ENCODE measurements at places on chromosomes 5 and 9. TPM values are rescaled to one million over a fixed set of nuclear protein-coding genes. Genes with fewer than 3 reads are reported as not detected.

The SHLD3 gene
- total RNA-seq = 2.7 TPM

GRCh38 chr9:83327323-83327722, 210.9 kb downstream of the FRMD3 start:
- DNase-seq = no peak

DNA sequence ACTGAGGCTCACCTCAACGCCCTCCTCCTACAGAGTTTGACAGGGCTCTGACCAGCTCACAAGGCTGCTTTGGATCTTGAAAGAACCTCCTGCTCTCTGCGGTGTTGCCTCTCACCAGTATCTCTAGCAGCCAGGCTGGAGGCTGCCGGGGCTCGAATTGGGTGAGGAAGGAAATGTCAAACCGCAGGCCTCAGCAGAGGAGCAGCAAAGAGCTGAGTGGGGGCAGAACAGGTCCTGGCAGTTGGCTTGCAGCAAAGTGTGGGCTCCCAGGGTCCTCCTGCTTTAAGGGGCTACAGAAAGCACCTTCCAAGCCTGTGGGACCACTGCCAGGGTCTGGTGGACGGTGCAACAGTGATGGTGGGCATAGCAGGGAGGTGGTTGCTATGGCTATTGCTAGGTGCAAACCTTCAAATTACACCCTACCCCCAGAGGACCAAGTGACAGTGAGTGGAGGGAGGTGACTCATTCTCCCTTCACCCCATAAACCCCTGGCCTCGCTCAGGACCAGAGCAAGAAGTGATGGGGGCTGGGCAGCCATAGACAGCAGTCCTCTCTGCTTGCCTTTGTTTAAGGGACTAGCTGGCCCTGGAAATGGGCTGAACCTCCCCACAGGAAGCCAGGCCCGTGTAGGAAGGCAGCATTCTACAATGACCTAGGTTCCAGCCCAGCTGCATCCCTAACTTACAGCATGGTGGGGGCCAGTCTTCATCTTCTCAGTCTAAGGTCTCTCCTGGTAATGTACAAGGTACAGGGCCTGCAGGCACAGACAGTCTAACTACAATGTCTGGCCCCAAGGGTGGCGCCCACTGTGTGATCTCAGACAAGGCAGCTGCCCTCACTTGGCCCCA, 18.7 kb downstream of the LCP2 start:
- DNase-seq = peak; percentile 82

DNA sequence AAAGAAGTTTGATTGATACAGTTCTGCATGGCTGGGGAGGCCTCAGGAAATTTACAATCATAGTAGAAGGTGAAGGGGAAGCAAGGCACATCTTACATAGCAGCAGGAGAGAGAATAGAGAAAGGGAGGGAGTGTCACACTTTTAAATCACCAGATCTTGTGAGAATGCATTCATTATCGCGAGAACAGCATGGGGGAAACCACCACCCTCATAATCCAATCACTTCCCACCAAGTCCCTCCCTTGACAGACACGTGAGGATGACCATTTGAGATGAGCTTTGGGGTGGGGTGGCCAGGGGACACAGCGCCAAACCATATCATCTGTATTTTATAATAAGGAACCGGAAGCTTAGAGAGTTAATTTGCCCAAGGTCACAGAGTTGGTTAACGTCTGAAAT, 13.7 kb upstream of the FOCAD start:
- no peak for DNase-seq

DNA sequence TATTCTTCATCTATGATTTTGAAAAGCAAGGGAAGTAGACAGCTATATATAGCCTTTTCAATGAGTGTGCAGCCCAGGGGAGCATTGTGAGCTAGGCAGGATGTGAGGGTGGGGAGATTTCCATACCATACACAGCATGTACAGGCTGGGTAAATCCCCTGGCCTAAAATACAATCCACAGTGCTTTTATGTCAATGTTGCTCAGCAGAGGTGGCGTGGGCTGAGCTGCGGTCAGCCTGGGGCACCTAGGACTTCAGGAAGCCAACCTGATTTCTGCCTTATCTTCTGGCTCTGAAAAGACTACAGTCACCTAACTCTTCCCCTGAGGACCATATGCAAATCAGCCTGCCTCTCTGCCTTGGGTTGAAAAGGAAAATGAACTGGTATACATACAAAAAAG, 6.3 kb upstream of the GARIN3 start:
- no peak for DNase-seq

DNA sequence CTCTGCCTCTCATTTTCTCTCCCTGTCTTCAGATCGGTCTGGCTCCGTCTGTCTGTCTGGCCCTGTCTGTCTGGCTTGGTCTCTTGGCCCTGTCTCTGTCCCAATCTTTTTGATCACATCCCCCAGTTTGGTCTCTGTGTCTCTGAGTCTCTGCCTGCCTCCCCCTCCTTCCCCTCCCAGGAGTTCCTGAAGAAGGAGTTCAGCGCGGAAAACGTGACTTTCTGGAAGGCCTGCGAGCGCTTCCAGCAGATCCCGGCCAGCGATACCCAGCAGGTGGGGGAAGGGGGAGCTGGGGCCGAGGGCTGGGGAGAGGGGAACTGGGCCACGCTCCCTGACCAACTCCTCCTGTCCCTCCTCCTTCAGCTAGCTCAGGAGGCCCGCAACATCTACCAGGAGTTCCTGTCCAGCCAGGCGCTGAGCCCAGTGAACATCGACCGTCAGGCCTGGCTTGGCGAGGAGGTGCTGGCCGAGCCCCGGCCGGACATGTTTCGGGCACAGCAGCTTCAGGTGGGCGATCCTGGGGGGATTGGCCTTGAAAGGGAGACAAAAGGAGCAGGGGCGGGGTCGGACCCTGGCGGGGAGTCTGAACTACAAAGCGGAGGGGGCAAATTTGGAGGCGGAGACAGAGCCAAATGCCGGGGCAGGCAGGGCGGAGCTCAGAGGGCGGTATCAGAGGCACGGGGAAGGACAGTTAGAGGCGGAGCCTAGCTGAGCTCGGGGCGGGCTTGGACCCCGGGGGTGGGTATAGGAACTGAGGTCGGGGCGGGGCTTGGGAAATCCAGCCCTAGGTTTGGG, 9.0 kb downstream of the RGS14 start:
- peak; percentile 96 for DNase-seq

- DNase-seq = no peak
Observed at GRCh38 chr9:16950051-16950450, 79.6 kb upstream of the BNC2 start.

The ARID3C gene
- total RNA-seq = not detected

GRCh38 chr9:136021872-136022681, 60.9 kb upstream of the UBAC1 start:
- DNase-seq = no peak

DNA sequence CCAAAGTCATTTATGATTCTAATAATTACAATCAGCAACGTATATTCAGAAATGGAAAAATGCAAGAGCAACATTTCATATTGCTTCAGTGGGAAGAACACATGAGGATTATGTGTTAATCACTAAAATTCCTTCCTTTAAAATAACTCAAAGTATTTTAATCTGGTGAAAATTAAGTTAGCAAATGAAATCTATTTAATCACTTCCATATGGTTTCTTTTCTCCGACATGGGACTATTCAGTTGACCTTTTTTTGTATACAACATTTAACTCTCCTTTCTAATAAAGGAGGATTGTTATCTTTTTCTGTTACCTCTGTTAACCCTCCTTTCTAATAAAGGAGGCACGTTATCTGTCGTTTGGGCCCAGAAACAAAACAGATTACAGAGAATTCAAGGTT, 59.9 kb downstream of the HOMER1 start:
- DNase-seq = no peak

- no peak for DNase-seq
Observed at GRCh38 chr5:73337586-73338255, 110.9 kb downstream of the FOXD1 start.

The FGF10 gene
- 10.0 TPM for total RNA-seq

DNA sequence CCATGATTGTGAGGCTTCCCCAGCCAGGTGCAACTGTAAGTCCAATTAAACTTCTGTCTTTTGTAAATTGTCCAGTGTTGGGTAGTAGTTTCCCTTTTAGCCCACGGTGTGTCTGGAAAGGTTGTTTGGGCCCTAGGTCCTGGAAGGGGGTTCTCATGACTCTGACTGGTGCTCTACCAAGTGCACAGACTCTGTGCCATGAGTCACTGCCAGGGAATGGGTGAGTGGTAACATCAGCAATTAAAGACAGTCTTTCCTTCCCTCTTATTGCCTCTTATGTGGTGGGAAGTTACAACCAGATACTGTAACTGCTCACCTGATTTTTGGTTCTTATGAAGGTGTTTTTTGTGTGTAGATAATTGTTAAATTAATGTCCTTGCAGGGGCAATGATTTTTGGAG, 141.2 kb downstream of the PRDM9 start:
- no peak for DNase-seq

The DDX4 gene
- not detected for total RNA-seq

The AGXT2 gene
- not detected for total RNA-seq

- DNase-seq = peak; percentile 90
Observed at GRCh38 chr5:147576646-147577535, 67.0 kb upstream of the DPYSL3 start.

The GPX3 gene
- 1,257 TPM for total RNA-seq

The ADGRD2 gene
- not detected for total RNA-seq

- DNase-seq = no peak
Observed at GRCh38 chr5:127447827-127448226, 69.6 kb upstream of the PRRC1 start.

- DNase-seq = no peak
Observed at GRCh38 chr5:4518903-4519672, 621.0 kb upstream of the ADAMTS16 start.

DNA sequence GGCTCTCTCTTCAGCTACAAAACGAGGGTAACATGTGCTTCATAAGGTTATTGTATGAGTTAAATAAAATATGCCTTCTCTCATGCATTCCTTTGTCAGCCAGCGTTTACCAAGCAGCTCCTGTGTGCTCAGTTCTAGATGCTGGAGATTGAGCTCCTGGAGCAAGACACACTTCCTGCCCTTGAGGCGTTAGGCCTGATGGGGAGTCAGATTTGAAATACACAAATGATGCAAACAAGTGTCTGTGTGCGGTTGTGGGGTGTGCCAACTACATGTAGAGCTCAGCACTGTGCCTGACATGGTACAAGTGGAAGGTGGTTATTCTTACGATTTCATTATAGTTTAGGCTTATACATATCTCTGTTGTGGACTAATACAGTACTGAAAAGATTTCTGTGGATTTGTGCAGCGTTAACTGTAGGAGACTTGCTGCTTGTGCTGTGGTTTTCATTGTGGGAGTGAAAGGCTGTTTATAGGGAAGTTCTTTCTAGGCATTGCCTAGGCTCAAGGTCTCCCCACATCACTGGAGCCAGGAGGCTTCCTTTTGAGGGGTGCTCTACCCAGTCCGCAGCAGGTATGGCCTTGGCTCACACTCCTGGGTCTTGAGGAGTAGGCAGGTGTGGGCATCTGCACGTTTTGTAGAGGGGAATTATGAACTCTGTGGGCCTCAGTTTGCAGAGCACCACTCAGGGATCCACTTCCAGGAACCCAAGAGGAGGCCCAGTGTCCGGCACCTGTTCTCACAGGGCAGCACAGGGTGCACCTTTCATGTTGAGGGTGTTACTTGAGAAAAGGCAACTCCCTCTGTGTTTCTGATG, 39.8 kb upstream of the ANGPTL2 start:
- DNase-seq = peak; percentile 36

DNA sequence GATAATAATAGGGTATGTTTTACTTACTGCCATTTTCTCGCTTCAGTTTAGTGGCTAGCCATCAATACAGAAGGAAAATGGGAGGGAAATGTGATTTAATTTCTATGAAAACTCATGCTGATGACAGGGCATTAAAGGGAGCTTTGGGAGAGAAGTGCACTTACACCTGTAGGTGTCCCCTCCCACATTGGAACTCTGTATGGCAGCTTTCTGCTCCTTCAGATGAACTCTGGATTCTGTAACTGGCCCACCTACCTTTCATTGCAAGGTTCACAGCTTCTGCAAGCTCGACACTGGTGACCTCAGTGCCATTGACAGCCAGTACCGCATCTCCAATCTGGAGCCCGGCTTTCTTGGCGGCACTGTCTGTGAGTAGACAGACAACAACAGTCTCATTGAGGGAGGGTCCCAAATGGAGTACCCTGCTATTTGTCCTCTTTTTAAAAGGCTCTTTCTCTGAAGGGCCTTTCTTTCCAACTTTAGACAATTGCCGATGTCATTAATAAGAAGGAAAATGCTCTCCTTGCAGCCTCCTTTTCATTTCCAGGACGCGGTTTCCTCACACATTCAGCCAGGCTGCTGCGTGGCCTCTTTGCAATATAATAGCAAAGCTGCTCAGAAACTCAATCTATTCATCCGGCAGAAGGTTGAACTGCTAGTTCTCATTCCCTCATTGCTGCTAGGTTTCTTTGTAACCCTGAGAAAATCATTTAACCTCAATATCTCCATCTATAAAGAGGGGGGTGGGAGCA, 63.6 kb downstream of the NUDT12 start:
- no peak for DNase-seq

GRCh38 chr5:40499518-40500273, 180.0 kb upstream of the PTGER4 start:
- no peak for DNase-seq

GRCh38 chr5:121325930-121326329, 525.8 kb upstream of the FTMT start:
- DNase-seq = no peak

The TSSK1B gene
- 0.18 TPM for total RNA-seq

DNA sequence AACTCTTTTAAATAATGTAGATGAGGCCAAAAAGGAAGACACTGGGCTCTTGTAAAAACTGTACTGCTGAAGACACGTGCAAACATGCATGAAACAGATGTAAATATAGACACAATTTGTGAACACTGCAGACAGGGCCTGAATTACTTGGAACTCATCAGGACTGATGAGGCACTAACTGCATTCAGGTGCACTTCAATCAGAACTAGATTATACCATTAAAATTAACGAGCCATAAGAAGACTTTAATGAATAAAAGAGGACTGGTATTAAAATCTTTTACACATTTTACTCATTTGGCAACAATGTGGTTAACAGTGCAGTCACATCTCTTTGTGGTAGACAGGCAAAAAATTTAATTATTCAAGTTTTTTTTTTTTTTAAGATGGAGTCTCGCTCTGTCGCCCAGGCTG, 13.4 kb upstream of the ZCCHC9 start:
- no peak for DNase-seq

DNA sequence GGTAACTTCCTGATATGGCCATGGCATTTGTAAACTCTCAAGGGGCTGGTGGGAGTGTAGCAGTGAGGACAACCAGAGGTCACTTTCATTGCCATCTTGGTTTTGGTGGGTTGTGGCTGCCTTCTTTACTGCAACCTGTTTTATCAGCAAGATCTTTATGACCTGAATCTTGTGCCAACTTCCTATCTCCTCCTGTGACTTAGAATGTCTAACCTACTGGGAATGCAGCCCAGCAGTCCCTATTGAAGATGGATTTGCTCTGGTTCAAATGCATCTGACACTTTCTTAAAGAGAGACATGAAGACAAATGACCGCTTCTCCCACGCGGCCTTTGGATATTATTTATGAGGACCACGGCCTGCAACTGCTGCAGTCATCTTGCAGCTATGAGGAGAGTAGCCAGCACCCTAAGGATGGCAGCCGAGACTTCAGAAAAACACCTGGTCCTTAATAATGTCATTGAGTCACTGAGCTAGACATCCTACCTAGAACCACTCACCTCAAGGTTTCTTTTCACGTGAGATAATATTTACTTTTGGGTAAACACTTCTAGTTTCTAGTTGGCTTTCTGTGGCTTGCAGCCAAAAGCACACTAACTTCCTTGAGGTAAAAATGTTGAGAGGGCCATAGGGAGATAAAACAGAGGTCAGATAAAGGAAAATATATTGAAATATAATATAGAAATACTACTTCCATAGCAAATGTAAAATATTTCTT, 28.2 kb downstream of the CETN3 start:
- DNase-seq = no peak

- no peak for DNase-seq
Observed at GRCh38 chr9:5646116-5646515, 17.2 kb downstream of the RIC1 start.

- DNase-seq = no peak
Observed at GRCh38 chr5:130601-131131, 38.7 kb downstream of the PLEKHG4B start.

Data from aorta (tissue), 5 donors.